ENCODE measurements at places on chromosomes 3 and 15.

DNA sequence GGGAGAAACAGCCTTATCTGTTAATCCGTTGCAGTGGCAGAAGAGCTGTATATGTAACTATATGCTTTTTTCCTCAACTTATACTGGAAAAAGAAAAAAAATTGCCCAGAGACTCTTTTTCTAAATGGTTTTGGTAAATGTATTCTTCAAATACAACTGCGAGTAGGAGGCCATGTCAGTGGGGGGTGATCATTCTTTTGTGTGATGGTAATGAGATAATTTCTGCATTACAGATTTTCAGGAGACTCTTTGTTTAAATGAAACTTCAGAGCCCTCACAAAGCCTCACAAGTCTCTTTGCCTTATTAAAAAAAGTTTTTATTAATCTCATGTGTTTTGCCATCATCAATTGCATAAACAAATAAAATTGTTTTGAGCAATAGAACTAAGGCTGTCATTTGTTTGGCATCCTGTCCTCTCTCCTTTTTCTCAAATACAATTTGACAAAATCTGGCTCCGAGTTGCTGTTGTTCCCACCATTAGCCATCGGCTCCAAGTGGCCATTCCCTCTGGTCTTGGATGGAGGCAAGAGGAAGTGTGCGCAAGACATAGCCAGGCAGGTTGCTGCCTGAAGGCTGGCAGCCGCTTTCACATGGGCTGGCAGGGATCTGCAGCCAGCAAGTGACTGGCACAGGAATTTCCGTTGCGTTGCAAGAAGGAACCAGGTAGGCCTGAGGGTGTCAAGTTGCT, 116.7 kb downstream of the FNDC3B start:
- no peak for DNase-seq

- no peak for DNase-seq
Observed at GRCh38 chr15:62975515-62975914, 67.0 kb upstream of the TPM1 start.

- DNase-seq: peak; percentile 55
Observed at GRCh38 chr15:40249477-40250303, 10.8 kb downstream of the PAK6 start.

GRCh38 chr15:27535445-27536129, 563.5 kb downstream of the OCA2 start:
- no peak for DNase-seq

GRCh38 chr3:187743195-187744141, 1.8 kb downstream of the BCL6 start:
- peak; percentile 4 for DNase-seq

DNA sequence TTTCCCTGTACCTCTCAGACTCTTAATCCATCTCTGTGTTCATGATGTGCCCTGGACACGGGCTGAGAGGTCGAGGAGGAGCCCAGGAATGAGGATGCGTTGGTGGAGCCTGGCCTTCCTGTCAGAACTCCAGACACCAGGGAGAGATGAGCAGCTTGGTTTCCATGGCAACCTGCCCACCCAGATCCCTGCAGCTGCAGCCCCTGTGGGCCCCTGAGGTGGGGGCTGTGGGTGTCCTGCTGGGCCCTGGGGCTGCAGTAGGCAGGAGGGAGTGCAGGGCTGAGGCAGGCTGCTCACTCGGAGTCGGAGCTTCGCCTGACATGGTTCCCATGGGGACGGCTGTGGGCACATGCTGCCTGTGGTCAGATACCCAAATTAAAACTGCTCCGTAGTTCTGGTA, 7.7 kb upstream of the SCN10A start:
- no peak for DNase-seq

GRCh38 chr3:69178838-69179739, 56.7 kb upstream of the LMOD3 start:
- peak; percentile 61 for DNase-seq

DNA sequence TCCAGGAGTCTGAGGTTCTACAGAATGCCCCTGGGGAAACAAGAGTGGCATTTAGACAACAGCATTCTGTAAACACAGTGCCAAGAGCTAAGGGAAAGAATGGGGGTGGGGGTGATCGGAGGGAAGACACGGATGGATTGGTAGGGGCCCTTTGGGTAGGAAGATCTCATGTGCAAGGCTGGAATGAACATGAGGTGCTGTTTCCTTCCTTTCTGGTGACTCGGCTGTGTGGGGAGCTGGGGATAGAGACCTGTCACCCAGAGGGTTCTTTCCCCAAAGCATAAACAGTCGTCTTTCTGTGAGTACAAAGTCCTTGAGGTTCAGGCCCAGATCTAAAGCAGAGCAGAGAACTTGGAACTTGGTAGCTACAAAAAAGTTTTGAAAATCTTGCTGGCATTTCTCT, 11.7 kb downstream of the TPM1 start:
- DNase-seq: no peak

GRCh38 chr3:175885231-175885766, 1026.2 kb downstream of the NAALADL2 start:
- no peak for DNase-seq

DNA sequence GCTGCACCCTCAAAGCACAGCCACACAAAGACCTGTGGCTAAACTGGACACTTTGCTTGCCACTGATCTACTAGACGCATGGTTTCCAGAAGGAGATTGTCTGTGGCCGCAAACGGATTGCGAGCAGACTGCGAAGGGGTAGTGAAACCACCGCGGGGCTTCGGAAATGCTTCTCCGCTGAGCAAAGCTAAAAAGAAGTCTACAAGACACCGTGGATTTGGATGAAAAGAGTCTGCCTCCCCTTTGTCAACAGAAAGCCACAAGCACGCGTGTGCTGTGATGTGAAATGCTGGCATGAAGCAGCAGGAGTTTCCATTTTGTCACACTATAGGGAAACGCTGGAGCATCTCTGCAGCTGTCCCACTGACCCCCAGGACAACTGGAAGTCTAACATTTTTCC, 63.0 kb downstream of the TMEM44 start:
- no peak for DNase-seq

DNA sequence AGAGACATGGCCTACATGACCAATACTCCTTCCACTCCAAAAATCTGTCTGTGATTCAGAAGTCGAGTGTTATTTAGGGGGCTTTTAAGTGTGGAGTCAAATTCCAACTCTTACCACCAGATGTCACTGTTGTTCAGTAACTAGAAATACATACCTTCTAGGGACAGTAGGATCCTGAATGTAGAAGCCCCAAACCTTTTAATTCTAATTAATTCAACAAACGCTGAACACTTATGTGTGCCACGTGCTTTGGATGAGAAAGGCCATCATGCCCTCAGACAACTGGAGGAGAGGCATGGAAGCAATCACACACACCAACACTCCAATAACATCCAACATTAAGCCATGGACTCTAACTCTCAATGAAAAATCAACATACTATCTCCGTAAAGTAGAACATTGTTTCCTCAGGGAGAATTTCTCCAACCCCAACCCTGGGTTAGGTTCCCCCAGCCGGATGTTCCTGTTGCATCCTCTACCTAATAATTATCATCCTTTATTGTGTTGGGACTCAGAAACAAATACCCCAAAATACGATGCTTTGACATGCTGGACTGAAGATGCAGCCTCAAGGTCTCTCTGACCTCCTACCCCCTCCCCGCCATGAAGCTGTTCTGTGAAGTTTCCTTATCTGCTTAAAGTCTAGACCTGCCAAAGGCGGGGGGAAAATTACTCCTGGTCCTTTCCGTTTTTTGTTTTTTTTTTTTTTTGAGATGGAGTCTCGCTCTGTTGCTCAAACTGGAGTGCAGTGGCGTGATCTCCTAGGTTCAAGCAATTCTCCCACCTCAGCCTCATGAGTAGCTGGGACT, 8.0 kb upstream of the CCDC13 start:
- peak; percentile 61 for DNase-seq

GRCh38 chr3:171283848-171284222, 176.4 kb downstream of the TNIK start:
- no peak for DNase-seq

DNA sequence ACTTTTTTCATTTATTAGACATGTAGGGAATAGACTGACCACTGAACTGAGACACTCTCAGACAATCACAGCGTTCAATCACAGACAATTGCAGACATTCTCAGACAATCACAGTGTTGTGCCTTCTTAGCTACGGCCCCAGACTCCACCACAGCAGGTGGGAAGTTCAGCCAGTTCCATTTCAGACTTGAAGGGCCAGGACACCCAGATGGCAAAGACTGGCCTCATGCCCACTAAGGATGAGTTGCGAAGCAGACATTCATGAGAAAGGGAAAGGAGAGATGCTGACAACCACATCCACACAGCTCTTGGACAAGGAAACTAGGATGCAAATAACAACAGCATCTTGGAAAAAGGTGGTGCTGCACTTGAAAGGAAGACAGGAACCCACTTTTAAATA, 21.9 kb upstream of the ALDH1L1 start:
- DNase-seq: no peak

DNA sequence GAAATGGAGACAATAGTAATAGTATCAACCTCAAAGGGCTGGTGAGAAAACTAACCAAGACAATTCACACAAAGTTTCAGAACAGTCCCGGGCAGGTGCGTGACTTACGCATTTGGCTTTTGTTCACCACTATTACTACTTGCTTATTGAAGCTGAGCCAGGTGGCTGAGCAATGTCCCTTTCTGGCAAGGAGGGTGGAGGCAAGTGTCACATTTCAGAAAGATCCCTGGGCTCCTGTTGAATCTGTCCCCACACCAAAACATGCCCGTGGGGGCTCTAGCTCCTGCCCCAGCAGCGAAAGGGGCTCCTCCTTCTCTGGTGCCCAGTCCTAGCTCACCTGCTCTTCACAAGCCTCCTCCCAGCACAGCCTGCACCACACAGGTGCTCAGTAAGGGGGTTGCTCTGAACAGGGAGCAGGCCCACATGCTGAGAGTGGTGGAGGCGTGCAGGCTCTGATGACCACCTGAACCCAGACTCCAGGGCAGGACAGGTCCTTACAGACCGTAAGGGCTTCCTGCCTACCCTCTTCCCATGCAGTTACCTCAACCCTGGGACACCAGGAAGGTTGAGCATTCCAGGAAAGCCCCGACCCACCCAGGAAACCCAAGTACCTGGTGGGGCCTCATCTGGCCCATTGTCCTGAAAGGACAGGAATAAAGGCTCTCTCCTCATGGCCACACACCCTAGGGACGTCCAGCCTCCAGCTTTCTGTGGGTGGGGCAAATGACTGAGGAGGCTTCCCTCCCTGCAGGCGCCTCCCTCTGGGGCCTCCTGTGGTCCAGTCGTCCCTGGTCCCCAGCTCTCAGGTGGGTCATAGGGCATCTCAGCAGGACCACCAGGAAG, 32.6 kb downstream of the SEMA7A start:
- DNase-seq: no peak

GRCh38 chr15:99443768-99444446, 121.9 kb upstream of the MEF2A start:
- DNase-seq: no peak

Data from kidney capillary endothelial cell (primary cell).